ENCODE measurements at places on chromosomes 5 and 9.

GRCh38 chr5:59021837-59022514 lies 439.1 kb downstream of the RAB3C start:
- no peak for DNase-seq

- DNase-seq = no peak
Observed at GRCh38 chr9:15300218-15300617, 6.8 kb downstream of the TTC39B start.

- no peak for DNase-seq
Observed at GRCh38 chr5:168752012-168752411, 172.8 kb upstream of the PANK3 start.

DNA sequence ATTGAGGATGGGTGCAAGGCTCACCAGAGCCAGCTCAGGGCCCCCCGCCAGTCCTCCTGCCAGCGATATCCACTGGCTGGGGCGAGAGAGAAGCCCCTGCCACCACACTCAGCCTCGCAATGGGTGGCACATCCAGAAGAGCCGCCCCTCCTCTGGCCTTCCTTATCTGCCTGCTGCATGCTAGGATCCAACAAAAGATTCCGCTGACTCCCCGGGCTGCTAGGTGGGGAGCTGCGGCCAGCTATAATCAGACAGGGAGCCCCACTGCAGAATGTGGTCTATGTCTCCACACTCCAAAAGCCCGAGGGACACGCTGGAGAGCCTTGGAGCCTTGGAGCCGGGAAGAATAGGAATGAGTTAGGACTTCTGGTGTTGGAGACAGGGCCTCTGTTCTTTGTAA lies 32.8 kb downstream of the COL23A1 start:
- no peak for DNase-seq

DNA sequence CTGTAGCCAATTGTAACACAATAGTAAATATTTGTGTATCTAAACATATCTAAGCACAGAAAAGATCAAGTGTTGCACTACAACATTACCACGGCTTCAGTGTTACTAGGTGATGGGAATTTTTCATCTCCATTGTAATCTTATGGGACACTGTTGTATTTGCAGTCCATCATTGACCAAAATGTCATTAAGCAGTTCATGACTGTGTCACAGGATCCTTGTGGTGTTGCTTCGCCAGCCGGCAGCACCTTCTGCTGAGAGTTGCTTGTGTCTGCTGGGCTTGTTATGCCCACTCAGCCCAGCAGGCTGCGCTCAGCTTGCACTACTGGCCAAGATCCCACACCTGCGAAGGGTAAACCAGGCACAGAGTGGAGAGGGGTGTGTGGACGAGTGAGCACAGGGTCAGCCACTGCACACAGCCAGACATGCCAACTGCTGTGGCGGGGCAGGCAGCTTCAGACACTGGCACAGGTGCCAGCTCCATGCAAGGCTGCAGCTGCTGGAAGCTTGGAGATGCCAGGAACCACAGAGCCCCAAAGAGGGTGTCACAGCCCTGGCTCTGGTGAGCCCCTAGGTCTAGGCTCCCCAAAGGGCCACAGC lies 273.7 kb downstream of the CETN3 start:
- DNase-seq = no peak

- peak; percentile 19 for DNase-seq
Observed at GRCh38 chr5:173204185-173204979, 30.6 kb downstream of the NKX2-5 start.

DNA sequence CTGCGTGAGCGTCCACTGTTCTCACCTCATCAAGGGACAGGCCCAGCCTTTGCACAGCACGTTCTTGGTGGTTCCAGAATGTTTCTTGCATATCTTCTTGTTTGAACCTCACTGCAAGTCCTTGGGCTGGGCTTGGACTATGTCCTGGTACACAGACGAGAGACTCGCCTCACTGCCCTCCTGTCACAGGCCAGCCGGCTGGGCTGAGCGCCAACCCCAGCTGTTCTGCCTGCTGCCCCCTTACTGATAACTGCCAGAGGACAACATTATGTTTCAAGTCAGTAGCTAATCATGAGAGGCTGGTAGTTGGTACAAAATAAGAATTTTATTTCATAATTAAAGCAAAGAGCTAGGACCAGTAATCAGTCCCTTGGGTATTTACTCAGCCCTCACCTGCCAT lies 52.8 kb upstream of the LRRTM2 start:
- no peak for DNase-seq

DNA sequence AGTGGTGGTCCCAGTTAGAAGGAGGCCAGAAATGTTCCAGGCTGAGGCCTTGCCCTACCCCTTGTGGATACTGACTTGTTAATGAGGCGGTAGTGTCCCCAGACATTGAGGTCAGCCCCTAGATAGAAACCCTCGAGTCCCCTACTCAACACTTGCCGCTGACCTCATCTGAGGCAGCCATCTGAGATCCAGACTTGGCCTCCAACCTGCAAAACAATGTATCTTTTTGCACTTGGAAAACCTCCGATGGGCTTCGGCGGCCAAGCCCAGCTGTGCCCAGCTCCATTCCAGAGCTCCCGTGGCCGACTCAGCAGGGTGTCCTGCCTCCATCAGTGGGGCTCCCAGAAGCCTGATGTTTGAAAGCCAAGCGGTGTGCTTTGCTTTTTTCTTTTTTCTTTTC lies 122.1 kb downstream of the WNK2 start:
- no peak for DNase-seq

DNA sequence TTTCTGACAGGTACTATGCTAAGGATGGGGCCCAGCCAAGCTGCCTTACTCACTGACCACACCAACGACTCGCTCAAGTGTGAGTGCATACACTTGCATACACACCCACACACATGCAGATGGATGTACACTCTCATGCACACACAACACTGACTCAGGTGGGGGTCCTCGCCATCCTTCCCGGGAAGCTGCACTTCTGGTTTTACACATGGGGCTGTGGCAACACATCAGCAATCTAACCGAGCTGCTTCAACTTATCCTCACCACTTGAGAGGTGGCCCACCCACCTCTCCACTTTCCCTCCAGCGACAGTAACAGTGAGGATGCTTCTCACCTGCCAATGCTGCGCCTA lies 67.2 kb upstream of the SLC25A51 start:
- DNase-seq = no peak

- DNase-seq = no peak
Observed at GRCh38 chr5:104755806-104756205, 1193.2 kb upstream of the NUDT12 start.

All from fibroblast of skin of scalp (primary cell).